ENCODE measurements at places on chromosomes 4 and X. TPM values are rescaled to one million over a fixed set of nuclear protein-coding genes. Genes with fewer than 3 reads are reported as not detected.
A peak's percentile ranks its signal among the peaks of the same experiment; 100 is the strongest.

DNA sequence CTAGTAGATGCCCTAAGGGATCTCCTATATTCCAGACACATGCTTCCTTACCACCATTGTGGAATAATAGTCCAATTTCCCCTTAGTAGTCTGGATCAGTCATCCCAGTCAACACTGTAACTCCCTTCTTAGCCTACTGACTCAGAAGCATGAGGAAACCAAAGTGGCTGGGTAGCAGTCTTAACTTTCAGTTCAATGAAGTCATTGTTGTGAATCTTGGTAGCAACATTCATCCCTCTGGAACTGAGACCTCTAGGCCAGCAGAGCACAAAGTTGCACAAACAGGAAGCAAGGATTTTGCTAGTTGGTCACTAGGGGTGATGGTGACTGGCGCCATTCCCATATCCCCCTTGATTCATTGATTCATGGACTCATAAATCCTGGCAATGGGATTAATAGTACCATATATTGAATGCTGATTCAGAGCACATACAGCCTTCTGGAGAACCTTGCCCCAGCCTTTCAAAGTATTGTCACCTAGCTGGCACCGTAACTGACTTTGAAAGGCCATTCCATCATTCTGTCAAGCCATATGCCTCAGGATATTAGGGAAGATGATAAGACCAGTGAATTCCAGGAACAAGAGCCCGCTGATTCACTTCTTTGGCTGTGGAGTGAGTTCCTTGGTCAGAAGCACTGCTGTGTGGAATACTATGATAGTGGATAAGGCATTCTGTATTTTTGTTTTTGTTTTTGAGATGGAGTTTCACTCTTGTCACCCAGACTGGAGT, 19.7 kb upstream of the GPAT3 start:
- peak; percentile 80 for DNase-seq

DNA sequence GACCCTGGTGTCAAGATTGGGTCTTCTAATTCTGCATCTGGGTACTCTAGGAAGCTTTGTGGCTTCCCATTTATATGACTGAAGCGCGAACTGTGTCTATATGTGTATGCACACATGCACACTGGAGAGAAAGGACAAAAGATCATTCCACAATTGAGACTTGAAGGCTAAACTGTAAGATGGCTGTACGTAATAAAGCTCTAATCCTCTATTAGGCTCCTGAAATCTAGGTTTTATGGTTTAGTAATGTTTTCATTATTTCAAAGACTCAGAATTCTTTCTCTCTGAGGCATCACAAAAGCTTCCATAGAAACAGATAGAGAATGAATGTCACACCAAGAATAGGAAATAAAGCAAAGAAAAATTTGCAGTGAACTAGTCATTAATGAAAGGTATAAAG, 320.7 kb upstream of the FTHL17 start:
- peak; percentile 10 for DNase-seq

DNA sequence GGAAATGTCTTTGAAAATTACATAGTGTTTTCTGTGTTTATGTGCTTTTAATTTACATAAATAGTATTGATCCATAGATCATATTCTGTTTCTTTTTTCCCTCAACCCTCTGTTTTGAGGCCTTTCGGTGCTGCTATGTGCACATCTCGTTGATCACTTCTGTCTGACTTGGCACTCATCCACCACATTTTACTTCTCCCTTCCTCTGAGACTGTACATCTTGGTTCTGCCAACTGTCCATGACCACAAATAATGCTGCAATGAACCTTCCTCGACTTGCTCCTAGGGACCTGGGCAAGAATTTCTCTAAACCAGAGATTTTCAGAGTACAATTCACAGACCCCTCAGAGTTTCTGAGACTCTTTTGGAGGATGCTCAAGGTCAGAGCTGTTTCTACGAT, 74.4 kb downstream of the RTL5 start:
- no peak for DNase-seq

GRCh38 chr4:41142376-41143310, 71.7 kb downstream of the APBB2 start:
- peak; percentile 35 for DNase-seq

Gene PLXNB3
- 0.36 TPM for total RNA-seq

Measured in IMR-90 (cell line).